ENCODE measurements at places on chromosomes 7 and 10.

- DNase-seq, result no peak
Observed at GRCh38 chr7:92631067-92631849, 41.1 kb upstream of the FAM133B start.

GRCh38 chr7:123916240-123916724 lies 8.8 kb upstream of the SPAM1 start:
- no peak for DNase-seq

- DNase-seq, result no peak
Observed at GRCh38 chr10:5812283-5813090, 747 bp downstream of the GDI2 start.

GRCh38 chr7:47236480-47237129 lies 345.3 kb downstream of the TNS3 start:
- DNase-seq, result no peak

DNA sequence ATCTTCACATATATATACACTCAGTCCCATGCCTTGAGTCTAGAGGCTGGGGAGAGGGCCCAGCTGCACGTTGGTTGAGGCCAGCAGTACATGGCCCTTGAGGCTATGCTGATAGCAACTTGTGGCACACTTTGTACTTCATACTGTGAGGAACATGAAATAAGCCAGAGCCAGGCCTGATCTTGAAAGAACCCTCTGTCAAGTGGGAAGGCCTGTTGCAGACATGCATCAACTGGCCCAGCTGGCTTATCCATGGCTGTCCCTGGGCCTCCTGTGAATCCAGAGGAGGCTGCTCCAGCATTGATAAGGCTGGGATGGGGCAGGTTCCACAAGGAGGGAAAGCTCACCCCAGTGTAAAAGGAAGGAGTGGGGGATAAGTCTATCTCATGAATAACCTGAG lies 140.4 kb downstream of the NRF1 start:
- no peak for DNase-seq

DNA sequence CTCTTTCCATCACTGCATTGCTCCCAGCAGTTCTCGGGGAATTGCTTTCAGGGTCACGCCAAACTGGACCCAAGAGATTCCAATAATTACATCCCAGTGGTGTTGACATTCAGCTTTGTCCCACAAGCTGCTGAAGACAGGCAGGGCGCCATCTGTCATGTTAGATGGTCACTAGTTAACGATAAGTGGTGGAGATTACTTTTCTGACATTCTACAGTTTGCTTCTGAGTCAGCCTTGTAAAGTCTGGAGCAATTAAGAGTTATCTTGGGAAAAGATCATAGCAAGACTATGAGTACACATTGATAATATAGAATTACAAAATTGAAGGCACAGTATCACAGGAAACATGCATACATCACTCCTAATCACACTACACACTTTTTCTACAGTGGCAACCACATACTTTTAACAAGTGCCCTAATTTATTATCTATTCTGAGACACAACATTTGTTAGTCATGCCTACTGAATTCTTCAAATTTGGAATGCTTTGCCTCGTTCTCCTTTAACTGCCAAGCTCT lies 41.9 kb downstream of the SEMA3C start:
- peak; percentile 66 for DNase-seq

GRCh38 chr7:81534996-81535395 lies 234.9 kb downstream of the HGF start:
- DNase-seq, result no peak

DNA sequence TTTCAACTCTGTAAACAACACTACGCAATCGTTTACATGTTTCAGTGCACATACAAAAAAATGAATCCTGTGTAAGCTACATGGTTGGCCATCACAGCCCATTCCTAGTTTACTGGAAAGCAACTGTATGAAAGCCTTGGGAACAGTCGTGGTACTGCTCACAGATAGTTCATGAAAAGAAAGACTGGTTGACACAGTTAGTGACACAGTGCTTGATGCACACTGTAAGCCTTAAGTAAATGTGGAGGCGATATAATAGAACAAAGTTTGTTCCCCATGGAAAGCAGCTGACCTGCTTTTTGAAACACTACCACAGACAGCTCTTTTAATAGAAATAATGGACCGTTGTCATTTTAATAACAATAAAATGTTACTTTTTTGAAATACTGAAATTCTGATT lies 5.1 kb downstream of the CACNA2D1 start:
- DNase-seq, result no peak

- DNase-seq, result peak; percentile 35
Observed at GRCh38 chr7:131400681-131401176, 73.1 kb downstream of the MKLN1 start.

GRCh38 chr10:42986633-42987032 lies 90.2 kb upstream of the RET start:
- no peak for DNase-seq

GRCh38 chr10:127197154-127197432 lies 702 bp upstream of the INSYN2A start:
- no peak for DNase-seq

GRCh38 chr10:95097805-95098204 lies 28.5 kb upstream of the CYP2C8 start:
- DNase-seq, result no peak

GRCh38 chr7:79529214-79529880 lies 75.9 kb upstream of the MAGI2 start:
- DNase-seq, result no peak

GRCh38 chr7:26514633-26515032 lies 223.0 kb downstream of the SNX10 start:
- no peak for DNase-seq

DNA sequence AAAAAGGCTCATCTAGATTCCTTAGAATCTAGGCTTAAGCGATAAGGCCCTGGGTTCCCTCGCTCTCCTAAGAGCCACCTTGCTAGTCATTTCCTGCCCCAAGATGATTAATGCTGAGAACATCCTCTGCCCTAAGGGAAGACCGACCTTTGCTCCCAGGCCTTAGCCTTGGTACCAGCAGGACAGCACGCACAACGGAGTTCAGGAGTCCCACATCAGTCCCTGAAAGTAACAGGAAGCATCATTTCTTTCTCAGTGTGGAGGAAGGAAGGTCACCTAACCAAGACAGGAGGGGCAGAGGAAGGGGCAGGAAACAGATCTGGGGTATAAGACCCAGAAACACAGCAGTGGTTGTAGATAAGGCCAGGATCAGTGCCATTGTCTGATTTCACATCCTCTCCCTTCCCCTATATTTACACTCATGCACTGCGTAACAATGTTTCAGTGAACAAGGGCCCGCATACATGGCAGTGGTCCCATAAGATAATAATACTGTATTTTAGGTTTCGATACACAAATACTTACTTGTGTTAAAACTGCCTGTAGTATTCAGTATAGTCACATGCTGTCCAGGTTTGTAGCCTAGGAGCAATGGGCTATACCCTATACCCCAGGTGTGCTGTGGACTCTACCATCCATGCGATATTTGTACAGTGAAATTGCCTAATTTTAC lies 8.1 kb upstream of the FAM107B start:
- DNase-seq, result no peak

- peak; percentile 61 for DNase-seq
Observed at GRCh38 chr7:5657901-5658300, 123.6 kb downstream of the RNF216 start.

- no peak for DNase-seq
Observed at GRCh38 chr7:158830211-158830723, 958 bp upstream of the ESYT2 start.

GRCh38 chr7:116516324-116516723 lies 8.5 kb upstream of the CAV1 start:
- no peak for DNase-seq

GRCh38 chr7:80611779-80612178 lies 26.7 kb upstream of the CD36 start:
- DNase-seq, result no peak

DNA sequence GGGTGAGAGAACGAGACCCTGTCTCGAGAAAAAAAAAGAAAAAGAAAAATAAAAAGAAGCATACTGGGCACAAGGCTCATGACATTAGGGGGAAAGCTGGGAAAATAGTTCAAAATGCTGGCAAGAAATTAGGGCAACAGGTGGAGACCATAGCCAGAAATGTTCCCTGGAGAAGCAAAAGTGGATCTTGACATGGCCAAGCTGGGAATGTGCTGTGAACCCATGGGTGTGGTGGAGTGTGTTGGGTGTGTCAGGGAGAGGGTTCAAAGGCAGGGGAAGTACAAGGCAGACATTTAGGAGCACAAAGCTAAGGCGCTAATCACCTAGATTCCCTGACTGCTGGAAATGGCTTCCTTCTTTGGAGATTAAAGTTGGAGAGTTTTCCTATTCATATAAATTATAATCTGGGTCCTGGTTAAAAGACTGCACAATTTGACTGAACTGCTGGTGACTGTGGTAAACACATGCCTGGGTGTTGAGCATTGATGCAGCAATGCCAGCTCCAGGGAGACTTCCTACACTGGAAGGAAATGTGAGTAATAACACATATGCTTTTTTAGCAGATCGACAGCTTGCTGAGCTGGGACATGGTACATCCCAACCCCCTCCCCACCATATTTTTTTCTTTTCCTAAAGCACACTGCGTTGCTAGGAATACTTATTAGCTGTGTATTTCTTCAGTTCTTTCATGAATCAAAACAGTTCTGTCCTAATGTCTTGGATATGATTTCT lies 70.1 kb upstream of the ARHGAP21 start:
- DNase-seq, result no peak

- DNase-seq, result no peak
Observed at GRCh38 chr10:71584461-71584860, 135.1 kb downstream of the C10orf105 start.

DNA sequence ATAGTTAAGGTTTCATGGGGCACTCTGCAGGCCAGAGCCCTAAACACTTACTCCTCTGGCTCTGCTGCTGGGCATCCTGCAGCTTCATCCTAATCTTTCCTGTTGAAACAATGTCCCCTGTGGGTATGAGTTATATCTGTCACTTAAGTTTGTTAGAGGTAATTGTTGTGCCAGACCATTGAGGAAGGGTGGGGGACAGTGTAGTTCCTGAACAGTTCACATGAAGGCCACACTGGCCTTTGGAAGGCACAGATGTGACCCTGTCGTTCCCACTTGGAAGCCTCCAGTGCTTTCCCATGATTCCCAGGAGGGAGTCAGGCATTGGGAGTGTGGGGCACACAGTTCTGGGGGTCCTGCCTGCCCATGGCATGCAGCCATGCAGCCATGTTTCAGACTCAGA lies 65.3 kb downstream of the WDFY4 start:
- no peak for DNase-seq

- no peak for DNase-seq
Observed at GRCh38 chr10:15254808-15255648, 86.5 kb upstream of the NMT2 start.

DNA sequence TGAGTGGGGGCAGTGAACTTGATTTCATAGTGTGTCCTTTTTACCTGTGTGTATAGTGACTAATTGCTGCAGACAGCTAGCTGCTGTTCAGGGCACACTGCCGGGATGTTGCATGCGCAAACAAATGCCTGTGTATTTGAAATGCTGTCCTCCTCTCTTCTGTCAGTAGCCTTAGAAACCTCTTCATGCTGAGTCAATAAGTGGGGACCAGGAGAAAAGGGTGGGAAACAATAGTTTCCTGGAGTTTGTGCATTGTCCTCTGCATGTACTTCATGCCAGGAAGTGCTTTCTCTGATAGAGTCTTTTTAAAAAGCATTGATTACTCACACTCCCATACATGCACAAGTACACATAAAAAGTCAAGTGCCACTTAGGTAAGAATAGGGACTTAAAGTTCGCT lies 1183.7 kb upstream of the CELF2 start:
- DNase-seq, result no peak

- DNase-seq, result no peak
Observed at GRCh38 chr10:129962031-129962871, 1.8 kb downstream of the EBF3 start.

- DNase-seq, result no peak
Observed at GRCh38 chr10:89978081-89978480, 276.7 kb downstream of the KIF20B start.

DNA sequence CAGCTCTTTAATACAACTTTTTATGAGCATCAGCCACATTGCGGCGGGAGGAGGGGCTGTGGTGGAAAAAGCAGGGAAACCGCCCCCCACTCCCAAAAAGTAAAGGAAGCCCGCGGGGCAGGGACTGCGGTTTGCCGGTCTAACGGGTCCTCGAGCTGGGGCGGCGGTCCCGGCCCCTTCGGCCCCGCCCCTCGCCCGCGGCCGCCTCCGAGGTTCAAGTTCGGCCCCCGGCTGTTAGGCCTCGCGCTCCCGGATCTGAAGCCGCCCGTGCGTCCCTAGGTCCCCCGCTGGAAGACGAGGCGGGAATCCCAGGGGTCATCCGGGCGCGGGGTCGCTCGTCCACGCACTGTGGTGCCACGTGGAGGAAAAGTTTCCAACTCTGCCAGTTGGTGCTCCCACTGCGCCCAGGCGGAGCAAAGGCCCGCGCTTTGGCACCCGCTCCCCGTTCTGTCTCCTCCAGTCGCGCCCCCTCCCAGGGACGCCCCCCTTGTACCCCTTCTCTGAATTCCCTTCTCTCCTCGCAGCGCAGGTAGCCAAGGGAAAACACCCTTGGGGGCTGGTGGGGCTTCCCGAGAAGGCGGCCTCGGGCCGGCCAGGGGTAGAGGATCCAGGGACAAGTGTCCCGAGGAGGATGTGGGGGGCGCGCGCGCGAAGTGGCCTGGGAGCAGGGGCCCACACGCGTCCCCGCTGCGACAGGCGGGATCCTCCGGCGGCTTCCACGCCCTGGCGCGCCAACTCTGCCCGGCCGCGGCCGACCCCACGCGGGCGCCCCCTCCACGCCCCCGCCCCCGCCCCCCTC lies 798 bp upstream of the AUTS2 start:
- no peak for DNase-seq

DNA sequence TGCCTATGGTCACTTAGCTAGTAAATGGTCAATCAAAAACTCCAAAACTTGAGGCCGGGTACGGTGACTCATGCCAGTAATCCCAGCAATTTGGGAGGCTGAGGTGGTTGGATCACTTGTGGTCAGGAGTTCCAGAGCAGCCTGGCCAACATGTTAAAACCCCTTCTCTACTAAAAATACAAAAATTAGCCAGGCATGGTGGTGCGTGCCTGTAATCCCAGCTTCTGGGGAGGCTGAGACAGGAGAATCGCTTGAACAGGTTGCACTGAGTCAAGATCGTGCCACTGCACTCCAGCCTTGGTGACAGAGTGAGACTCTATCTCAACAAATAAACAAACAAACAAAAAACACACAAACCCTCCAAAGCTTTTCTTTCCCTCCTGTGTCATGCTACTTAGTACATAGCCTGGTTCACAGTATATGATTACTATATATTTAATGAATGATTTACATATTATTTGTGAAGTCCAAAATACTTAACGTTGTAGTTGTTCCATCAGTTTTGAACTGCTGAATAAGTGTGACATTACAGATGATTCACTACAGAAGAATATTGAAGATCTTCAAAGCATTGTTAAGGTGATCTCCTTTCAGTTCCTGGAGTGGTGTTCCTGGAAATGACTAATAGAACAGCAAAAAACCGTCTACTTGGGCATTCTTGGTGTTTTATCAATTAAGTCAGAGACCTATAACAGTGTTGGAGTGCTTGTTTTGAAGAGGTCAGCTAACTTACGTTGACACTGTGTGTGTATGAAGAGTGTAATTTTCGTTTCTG lies 72.9 kb downstream of the ADK start:
- peak; percentile 22 for DNase-seq
